ENCODE measurements at places on chromosomes 2 and 18.

GRCh38 chr18:22551536-22552151 lies 133.9 kb upstream of the CTAGE1 start:
- DNase-seq, result no peak
- peaks cover 6% of the 10 kb centered on the region for H3K27me3 ChIP-seq
- no peaks in the 10 kb centered on the region for H3K36me3 ChIP-seq
- no peaks in the 10 kb centered on the region for H3K4me1 ChIP-seq
- H3K27ac ChIP-seq, result no peak overlapping the region

GRCh38 chr2:25168256-25169072 lies at the start of gene POMC:
Gene POMC (minus strand): TSS chr2:25168580. CDS start chr2:25164772, 3,808 bp downstream.
- H3K4me3 ChIP-seq, result peak within 1 kb of the TSS; percentile 67
- peaks cover 29% of the 10 kb centered on the region for H3K4me1 ChIP-seq
- no peak within 1 kb of the TSS for H3K27ac ChIP-seq
- H3K36me3 ChIP-seq, result no peaks in the 10 kb centered on the region

DNA sequence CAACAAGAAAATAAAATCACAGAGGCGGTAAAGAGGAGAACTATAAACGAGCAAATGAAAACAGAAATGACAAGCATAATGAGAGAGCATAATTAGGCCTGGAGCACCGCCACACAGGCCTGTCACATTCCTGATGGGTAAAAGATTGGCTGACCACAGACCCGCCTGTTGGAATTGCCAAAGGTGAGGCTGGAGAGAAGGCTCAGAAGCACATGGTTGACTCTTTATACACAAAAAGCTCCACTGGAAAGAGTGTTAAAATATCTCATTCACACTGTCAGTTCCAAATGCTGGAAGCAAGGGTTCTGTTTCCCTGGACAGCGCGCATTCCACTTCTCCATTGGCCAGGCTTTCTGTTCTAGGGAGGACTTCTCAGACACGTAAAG lies 5.9 kb upstream of the LGALSL start:
- H3K4me1 ChIP-seq, result peaks cover 6% of the 10 kb centered on the region
- no peak overlapping the region for H3K4me3 ChIP-seq
- DNase-seq, result no peak
- H3K27ac ChIP-seq, result no peak overlapping the region
- H3K27me3 ChIP-seq, result peaks cover 14% of the 10 kb centered on the region
- H3K36me3 ChIP-seq, result no peaks in the 10 kb centered on the region

DNA sequence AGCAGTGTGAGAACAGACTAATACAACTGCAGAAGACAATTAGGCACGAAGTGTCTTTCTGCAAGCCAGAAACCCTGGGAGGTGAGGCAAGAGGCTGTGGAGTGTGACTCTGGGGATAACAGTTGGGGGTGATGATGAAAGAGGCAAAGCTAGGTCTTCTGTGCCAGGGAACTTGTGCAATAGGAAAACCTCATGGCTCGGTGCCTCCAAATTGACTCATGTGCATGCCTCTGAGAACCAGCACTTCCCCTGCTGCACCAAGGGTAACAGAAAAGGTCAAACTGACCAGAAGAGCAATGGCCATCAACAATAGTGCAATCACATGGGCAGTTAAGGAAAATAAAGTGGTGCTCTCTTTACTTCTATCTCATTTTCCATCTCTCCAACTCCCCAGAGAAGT lies 136.4 kb downstream of the SCG2 start:
- H3K27ac ChIP-seq, result no peak overlapping the region
- no peak overlapping the region for H3K4me3 ChIP-seq
- H3K4me1 ChIP-seq, result no peaks in the 10 kb centered on the region
- DNase-seq, result no peak
- no peaks in the 10 kb centered on the region for H3K27me3 ChIP-seq

GRCh38 chr2:62787386-62787785 lies 81.9 kb downstream of the EHBP1 start:
- H3K27ac ChIP-seq, result no peak overlapping the region
- H3K4me1 ChIP-seq, result peaks cover 13% of the 10 kb centered on the region
- H3K36me3 ChIP-seq, result peaks cover 7% of the 10 kb centered on the region
- no peak for DNase-seq
- H3K27me3 ChIP-seq, result no peaks in the 10 kb centered on the region

- H3K4me1 ChIP-seq, result peaks cover 24% of the 10 kb centered on the region
- H3K27ac ChIP-seq, result peak overlapping the region; percentile 41
- no peak for DNase-seq
- peaks cover 61% of the 10 kb centered on the region for H3K36me3 ChIP-seq
- H3K27me3 ChIP-seq, result no peaks in the 10 kb centered on the region
Measured at GRCh38 chr18:63284827-63285733, 34.5 kb downstream of the BCL2 start.

GRCh38 chr2:129904532-129905446 lies 74.7 kb upstream of the RAB6C start:
- no peaks in the 10 kb centered on the region for H3K36me3 ChIP-seq
- H3K27me3 ChIP-seq, result no peaks in the 10 kb centered on the region
- no peak overlapping the region for H3K4me3 ChIP-seq
- DNase-seq, result no peak
- H3K4me1 ChIP-seq, result no peaks in the 10 kb centered on the region
- H3K27ac ChIP-seq, result no peak overlapping the region

DNA sequence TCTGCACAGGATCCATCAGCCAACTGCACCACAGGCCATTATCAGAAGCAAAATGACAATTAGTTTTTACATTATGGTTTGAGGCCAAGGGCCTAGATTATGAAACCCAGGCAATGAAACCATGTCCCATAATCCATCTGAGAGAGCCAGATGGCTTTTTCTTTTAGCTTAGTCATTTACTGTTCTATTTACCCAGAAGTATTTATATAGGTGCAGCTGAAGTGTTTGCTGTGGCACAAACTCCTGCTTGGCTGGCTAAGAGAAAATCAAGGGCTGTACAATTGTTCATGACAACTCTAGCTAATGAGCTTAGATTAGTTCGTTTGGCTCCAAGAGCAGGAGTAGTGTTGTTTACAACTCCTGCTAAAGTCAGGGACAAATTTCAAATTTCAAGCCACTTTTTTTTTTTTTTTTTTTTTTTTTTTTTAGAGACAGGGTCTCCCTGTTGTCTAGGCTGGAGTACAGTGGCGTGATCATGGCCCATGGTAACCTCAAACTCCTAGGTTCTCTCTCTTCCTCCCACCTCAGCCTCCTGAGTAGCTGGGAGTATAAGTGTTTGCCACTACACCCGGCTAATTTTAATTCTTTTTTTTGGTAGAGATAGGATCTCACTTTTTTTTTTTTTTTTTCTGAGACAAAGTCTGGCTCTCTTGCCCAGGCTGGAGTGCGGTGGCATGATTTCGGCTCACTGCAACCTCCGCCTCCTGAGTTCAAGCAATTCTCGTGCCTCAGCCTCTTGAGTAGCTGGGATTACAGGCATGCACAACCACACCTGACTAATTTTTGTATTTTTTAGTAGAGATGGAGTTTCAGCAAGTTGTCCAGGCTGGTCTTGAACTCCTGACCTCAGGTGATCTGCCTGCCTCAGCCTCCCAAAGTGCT lies 18.4 kb upstream of the REV1 start:
- H3K27ac ChIP-seq, result no peak overlapping the region
- no peaks in the 10 kb centered on the region for H3K27me3 ChIP-seq
- H3K36me3 ChIP-seq, result no peaks in the 10 kb centered on the region
- no peak overlapping the region for H3K4me3 ChIP-seq
- peaks cover 18% of the 10 kb centered on the region for H3K4me1 ChIP-seq

DNA sequence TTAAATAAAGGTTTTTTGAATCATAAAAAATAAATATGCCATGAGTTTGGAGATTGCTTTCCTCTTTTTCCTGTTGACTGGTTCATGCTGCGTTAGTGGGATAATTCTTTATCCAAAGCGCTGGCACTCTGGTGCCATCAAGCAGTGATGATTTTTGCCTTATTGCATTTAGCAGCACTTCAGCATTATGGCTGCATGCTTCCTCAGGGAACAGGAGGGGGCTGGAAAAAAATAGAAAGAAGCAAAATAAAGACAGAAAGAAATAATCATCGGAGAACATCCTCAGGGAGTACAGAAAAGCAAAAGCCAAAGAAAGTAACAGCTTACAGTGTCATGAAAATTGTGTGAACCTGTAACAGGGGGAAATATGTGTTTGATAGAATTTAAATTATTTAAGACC lies 1408.2 kb upstream of the PIK3C3 start:
- H3K4me1 ChIP-seq, result no peaks in the 10 kb centered on the region
- no peak overlapping the region for H3K27ac ChIP-seq
- DNase-seq, result no peak

DNA sequence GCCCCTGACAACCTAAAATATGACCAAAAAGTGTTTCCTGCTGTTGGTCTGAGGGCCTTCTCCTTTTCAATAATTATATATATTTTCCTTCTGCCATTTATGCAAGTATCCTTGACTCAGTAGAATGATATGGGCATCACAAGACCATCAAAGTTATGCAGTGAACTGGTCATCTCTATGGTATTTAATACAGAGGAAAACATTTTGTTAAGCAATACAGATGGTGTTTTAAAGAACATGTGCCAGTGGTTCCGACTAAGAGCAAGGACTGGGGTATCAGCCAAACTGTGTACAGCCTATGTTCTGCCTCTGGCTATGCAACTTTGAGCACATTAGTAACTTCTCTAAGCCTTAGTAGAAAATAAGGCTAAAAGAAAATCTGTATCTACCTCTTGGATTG lies 179.0 kb downstream of the TRABD2A start:
- H3K36me3 ChIP-seq, result peaks cover 1% of the 10 kb centered on the region
- no peaks in the 10 kb centered on the region for H3K27me3 ChIP-seq
- no peak overlapping the region for H3K27ac ChIP-seq
- no peak for DNase-seq

GRCh38 chr2:47844162-47844561 lies 61.2 kb downstream of the MSH6 start:
- no peak overlapping the region for H3K4me3 ChIP-seq
- H3K36me3 ChIP-seq, result peaks cover 19% of the 10 kb centered on the region
- peaks cover 46% of the 10 kb centered on the region for H3K4me1 ChIP-seq
- H3K27me3 ChIP-seq, result no peaks in the 10 kb centered on the region
- H3K27ac ChIP-seq, result no peak overlapping the region

DNA sequence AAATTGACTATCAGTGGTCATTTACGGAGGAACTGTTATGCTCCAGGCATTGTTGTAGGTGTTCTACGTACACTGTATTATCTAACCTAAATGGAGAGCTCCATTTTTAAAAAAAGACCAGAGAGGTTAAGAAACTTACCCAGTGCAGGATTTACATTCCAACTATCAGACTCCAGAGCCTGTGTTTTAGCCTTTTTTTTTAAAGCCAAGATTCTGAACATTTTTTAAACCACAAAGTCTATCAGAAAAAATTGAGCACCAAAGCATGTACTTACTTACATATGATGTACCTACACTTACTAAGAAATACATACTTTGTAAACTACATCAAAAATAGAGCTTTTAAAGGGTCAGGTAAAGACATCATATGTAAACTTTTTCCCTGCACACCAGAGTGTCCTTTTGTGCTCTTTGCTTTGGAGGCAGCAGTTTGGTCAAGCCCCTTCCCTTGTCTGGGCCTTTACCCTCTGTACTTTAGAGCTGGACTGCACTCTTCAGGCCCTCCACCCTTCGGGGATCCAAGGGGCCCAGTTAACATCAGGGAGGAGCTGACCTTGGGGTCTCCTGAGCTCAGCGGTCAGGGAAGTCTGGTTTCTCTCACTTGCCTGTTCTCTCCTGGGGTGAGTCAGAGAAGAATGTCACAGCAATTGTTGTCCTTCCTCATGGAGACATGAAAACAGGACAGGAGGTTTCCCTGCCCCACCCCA lies 58.4 kb downstream of the ITGB1BP1 start:
- peaks cover 3% of the 10 kb centered on the region for H3K4me1 ChIP-seq
- no peak overlapping the region for H3K27ac ChIP-seq
- no peaks in the 10 kb centered on the region for H3K36me3 ChIP-seq
- DNase-seq, result no peak
- H3K27me3 ChIP-seq, result peaks cover 6% of the 10 kb centered on the region
- H3K4me3 ChIP-seq, result no peak overlapping the region

GRCh38 chr2:203787979-203788378 lies 79.6 kb upstream of the CTLA4 start:
- DNase-seq, result no peak
- no peak overlapping the region for H3K4me3 ChIP-seq
- H3K27ac ChIP-seq, result no peak overlapping the region

DNA sequence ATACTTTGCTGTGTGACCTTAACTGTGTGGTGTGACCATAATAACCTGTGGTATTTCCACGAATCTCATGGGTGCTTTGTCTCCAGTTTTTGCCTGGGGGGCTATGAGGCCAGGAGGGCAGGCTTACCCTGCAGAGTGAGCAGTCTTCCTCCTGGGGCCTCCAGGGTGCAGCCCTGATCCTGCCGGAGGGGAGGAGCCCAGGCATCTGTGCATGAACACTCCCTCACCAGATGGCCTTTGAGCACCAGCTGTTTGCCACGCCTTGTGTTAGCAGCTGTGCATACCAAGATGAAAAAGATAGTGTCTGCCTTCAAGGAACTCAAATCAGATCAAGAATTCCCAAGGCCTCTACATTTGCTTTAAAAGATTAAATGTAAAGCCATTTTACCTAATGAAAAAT lies 75.0 kb upstream of the RBM44 start:
- H3K27ac ChIP-seq, result peak overlapping the region; percentile 60
- no peaks in the 10 kb centered on the region for H3K27me3 ChIP-seq
- DNase-seq, result no peak
- H3K4me1 ChIP-seq, result peaks cover 72% of the 10 kb centered on the region
- peaks cover 86% of the 10 kb centered on the region for H3K36me3 ChIP-seq

DNA sequence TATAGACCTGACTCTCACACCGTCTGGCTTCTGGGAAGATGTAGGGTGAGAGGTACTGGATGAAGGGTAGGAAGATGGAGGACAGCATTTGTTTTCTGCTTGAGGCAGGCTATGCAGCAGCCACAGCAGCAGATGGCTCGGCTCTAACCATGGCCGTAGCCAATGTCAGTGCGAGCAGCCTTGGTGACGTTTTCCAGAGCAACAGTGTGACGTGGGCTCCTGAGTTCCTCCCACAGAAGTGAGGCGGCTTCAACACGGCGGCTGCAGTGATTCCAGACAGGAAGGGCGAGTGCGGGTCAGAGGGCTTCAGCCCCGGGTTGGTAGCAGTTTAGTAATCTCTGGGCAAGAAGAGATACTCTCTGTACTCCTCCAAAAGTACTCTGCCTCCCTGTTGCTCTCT lies 133.0 kb upstream of the MYT1L start:
- H3K4me1 ChIP-seq, result no peaks in the 10 kb centered on the region
- H3K27me3 ChIP-seq, result peaks cover 13% of the 10 kb centered on the region
- no peak overlapping the region for H3K4me3 ChIP-seq
- no peaks in the 10 kb centered on the region for H3K36me3 ChIP-seq

DNA sequence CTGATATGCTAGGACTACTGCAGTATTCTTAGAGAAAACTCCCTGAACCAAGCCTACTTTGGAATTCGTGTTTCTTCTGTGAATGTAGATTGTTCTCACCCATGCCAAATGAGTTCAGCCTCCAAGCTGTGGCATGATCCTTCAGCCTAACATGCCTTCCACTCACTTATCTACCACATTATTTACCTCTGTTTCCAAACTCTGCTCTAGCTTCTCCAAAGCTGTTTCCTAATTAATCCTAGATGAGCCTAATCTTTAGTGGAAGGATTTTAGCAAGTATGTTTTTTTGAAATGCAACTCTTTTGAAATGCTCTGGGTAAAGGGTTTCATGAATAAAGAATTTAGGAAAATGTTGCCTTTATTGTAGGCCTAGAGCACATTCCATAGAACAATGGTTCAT lies 152.9 kb upstream of the MMADHC start:
- H3K27ac ChIP-seq, result no peak overlapping the region
- H3K4me1 ChIP-seq, result no peaks in the 10 kb centered on the region
- H3K4me3 ChIP-seq, result no peak overlapping the region
- no peaks in the 10 kb centered on the region for H3K27me3 ChIP-seq
